ENCODE measurements at places on chromosomes 3 and 15. TPM values are rescaled to one million over a fixed set of nuclear protein-coding genes. Genes with fewer than 3 reads are reported as not detected.

GRCh38 chr15:51547656-51548055 lies 74.9 kb downstream of the DMXL2 start:
- H3K4me3 ChIP-seq: no peak overlapping the region
- H3K27me3 ChIP-seq: no peaks in the 10 kb centered on the region
- H3K27ac ChIP-seq: no peak overlapping the region

GRCh38 chr3:126064627-126065258 lies 19.2 kb downstream of the SLC41A3 start:
- H3K36me3 ChIP-seq: no peaks in the 10 kb centered on the region
- H3K27ac ChIP-seq: no peak overlapping the region
- peaks cover 11% of the 10 kb centered on the region for H3K4me1 ChIP-seq

DNA sequence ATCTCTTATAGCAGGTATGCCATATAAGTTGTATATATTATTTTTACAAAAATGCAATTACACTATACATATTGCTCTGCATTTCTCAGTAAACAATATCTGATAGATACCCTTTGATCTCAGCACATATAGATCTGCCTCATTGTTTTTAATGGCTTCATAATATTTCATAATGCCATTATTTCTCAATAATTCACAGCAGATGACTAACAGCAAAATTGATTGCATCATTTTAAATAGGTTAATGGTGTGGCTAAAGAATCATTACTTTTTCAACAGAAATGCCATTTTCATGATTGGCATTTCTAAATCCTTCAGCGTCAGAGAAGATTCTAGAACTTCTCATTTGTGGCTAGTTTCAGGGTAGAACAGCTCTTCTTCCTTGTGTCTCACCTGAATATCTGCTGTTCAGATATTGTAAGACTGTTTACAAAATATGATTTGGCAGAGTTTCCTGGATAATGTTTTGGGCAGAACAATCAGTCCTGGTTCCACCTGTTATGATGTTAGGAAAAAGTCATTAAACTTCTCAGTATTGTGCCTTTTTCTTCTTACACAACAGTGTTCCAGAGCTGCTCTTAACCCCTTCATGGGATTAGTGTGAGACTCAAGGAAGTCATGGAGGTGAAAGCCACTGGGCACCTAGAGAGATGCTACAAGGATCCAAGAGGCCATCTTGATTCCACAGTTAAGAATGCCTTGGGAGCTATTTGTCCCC lies 397.6 kb upstream of the THBS1 start:
- peaks cover 4% of the 10 kb centered on the region for H3K4me1 ChIP-seq
- no peak overlapping the region for H3K4me3 ChIP-seq
- H3K36me3 ChIP-seq: no peaks in the 10 kb centered on the region
- DNase-seq: no peak
- no peaks in the 10 kb centered on the region for H3K27me3 ChIP-seq

DNA sequence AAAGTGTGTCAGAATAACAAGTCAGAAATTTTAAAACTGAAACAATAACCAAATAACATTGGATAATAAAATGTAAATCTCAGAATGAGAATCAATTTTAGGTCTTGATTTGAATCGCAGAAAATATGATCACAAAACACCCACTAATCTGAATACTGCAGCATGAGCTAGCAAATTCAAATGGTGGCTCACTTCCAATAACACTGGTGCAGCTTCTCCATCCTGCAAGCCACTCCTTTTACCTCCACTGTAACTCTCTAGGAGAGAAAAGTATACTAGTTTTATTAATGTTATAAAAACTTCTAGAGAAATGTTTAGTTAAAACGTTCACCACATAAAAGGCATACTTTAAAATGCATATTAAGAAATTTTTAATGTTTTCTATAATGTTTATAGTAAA lies 30.4 kb downstream of the UBE3A start:
- H3K4me1 ChIP-seq: no peaks in the 10 kb centered on the region
- no peaks in the 10 kb centered on the region for H3K36me3 ChIP-seq
- no peak overlapping the region for H3K4me3 ChIP-seq
- H3K27me3 ChIP-seq: no peaks in the 10 kb centered on the region
- no peak for DNase-seq

The GOLGA6L10 gene
- total RNA-seq: 2.8 TPM

DNA sequence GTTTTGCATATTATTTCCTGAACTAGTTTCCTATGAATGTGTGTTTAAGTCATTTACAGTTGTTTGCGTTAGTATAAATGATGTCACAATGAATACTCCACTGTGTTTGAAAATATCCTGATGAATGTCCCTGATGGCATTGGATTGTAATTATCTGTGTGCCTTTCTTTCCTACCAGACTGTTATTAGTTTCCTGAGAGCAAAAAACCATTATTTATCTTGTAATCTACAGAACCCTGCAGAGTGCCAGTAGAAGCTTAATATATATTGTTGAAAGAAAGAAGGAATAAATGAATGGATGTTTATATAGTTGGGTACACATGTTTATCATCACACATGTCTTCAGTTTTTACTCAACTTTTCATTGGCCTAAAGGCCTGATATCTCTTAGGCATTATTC lies 312.6 kb downstream of the AGBL1 start:
- no peaks in the 10 kb centered on the region for H3K4me1 ChIP-seq
- H3K27me3 ChIP-seq: no peaks in the 10 kb centered on the region
- no peak for DNase-seq
- no peaks in the 10 kb centered on the region for H3K36me3 ChIP-seq
- no peak overlapping the region for H3K27ac ChIP-seq
- no peak overlapping the region for H3K4me3 ChIP-seq

The ACAN gene
- not detected for total RNA-seq

DNA sequence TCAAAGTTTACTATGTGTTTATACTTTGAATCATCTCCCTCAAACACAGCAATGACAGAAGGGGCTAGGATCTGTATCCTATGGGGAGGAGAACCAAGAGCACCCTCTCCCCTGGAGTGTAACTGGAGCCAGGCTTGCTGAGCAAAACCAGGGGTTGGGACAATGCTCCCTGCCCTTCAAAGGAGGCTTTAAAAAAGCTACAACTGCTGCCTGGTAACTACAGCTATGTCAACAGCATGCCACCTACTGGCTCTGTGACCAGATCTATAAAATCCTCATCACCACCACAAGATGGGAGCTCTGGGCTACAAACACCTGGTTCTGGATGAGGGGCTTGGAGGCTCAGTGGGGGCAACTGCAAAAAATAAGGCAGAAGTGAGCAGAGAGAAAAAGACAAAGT lies 61.9 kb downstream of the ANO10 start:
- H3K27ac ChIP-seq: no peak overlapping the region
- no peak for DNase-seq
- H3K4me3 ChIP-seq: no peak overlapping the region
- no peaks in the 10 kb centered on the region for H3K4me1 ChIP-seq
- no peaks in the 10 kb centered on the region for H3K27me3 ChIP-seq

DNA sequence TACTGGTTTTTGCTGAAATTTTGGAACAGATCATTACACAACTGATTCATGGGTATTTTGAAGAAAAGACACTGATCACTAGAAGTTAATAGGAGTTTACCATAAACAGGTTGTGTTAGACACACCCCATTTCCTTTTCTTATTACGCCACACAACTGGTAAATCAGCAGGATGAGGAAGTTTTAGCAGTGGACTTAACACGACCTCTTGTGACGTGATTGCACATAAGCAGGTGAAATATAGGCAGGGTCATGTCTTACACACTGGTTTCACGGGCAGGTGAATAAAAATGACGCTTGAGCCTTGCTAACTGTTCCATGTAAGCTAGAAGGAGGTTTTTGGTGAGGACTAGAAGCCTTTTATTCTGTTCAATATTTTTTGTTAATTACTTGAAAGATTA lies 27.1 kb upstream of the TPRG1 start:
- peak overlapping the region; percentile 68 for H3K27ac ChIP-seq
- H3K4me1 ChIP-seq: peaks cover 13% of the 10 kb centered on the region
- no peaks in the 10 kb centered on the region for H3K36me3 ChIP-seq
- H3K4me3 ChIP-seq: no peak overlapping the region
- DNase-seq: no peak

- H3K27me3 ChIP-seq: no peaks in the 10 kb centered on the region
- H3K27ac ChIP-seq: no peak overlapping the region
- H3K4me1 ChIP-seq: no peaks in the 10 kb centered on the region
- no peaks in the 10 kb centered on the region for H3K36me3 ChIP-seq
- H3K4me3 ChIP-seq: no peak overlapping the region
Measured at GRCh38 chr3:16130066-16130465, 44.4 kb upstream of the GALNT15 start.

- no peak overlapping the region for H3K4me3 ChIP-seq
- DNase-seq: no peak
- H3K4me1 ChIP-seq: no peaks in the 10 kb centered on the region
- no peaks in the 10 kb centered on the region for H3K36me3 ChIP-seq
Measured at GRCh38 chr3:67783281-67784250, 129.2 kb upstream of the SUCLG2 start.

GRCh38 chr3:63774781-63775180 lies 44.3 kb upstream of the C3orf49 start:
- DNase-seq: no peak
- H3K4me1 ChIP-seq: no peaks in the 10 kb centered on the region
- H3K36me3 ChIP-seq: no peaks in the 10 kb centered on the region
- H3K27me3 ChIP-seq: no peaks in the 10 kb centered on the region
- no peak overlapping the region for H3K27ac ChIP-seq

The TMEM212 gene
- total RNA-seq: not detected

The CD200R1L gene
- total RNA-seq: not detected

The MAP6D1 gene
- total RNA-seq: not detected

GRCh38 chr15:80250614-80251427 lies 1.2 kb downstream of the CTXND1 start:
- H3K36me3 ChIP-seq: no peaks in the 10 kb centered on the region
- H3K4me3 ChIP-seq: no peak overlapping the region
- H3K4me1 ChIP-seq: no peaks in the 10 kb centered on the region
- H3K27me3 ChIP-seq: no peaks in the 10 kb centered on the region
- DNase-seq: no peak

DNA sequence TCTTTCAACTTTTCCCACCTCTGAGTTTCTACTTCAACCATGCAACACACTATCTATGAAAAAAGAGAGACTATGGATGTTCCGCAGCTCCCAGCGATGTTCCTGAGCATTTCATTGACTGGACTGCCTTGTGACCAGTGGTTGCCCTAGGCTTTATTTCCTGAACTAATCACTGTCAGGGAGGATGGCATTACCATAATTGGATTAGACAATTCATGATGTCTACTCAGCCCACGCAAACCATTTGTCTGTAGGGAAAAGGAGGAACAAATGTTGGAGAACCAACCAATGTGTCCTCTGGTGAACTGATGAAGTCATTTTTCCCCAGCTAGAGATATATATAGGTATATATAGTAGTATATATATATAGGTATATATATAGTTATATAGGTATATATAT lies 229.3 kb upstream of the MCTP2 start:
- DNase-seq: no peak
- no peak overlapping the region for H3K4me3 ChIP-seq
- H3K27ac ChIP-seq: peak overlapping the region; percentile 51
- no peaks in the 10 kb centered on the region for H3K27me3 ChIP-seq
- H3K4me1 ChIP-seq: no peaks in the 10 kb centered on the region
- H3K36me3 ChIP-seq: no peaks in the 10 kb centered on the region

DNA sequence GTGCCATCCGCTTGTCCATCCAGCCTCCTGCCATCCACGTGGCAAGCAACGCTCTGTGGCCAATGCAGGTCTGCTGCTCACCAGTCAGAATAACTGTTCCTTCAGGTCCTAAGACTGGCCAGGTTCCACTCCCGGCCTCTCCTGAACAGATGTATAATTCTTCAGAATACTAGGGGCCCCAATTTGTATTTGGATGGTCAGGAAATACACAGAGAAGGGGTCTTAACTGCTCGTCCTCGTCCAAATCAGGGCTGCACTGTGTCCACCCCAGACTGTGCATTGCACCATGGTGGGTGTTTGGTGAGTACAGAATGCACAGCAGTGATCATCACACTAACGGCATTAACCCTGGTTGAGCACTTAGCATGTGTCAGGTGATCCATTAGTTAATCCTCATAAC lies 46.0 kb downstream of the MINAR1 start:
- no peaks in the 10 kb centered on the region for H3K36me3 ChIP-seq
- H3K4me3 ChIP-seq: no peak overlapping the region
- H3K27me3 ChIP-seq: no peaks in the 10 kb centered on the region

The ACP3 gene
- total RNA-seq: not detected

- H3K4me3 ChIP-seq: no peak overlapping the region
- H3K27me3 ChIP-seq: no peaks in the 10 kb centered on the region
- no peaks in the 10 kb centered on the region for H3K36me3 ChIP-seq
- no peaks in the 10 kb centered on the region for H3K4me1 ChIP-seq
- no peak for DNase-seq
- no peak overlapping the region for H3K27ac ChIP-seq
Measured at GRCh38 chr15:59886441-59886840, 117.7 kb upstream of the FOXB1 start.

- DNase-seq: no peak
- H3K4me3 ChIP-seq: no peak overlapping the region
- no peaks in the 10 kb centered on the region for H3K27me3 ChIP-seq
- no peaks in the 10 kb centered on the region for H3K36me3 ChIP-seq
Measured at GRCh38 chr3:133860519-133860918, 35.2 kb downstream of the RAB6B start.

GRCh38 chr3:184177331-184177731 lies 2.7 kb downstream of the AP2M1 start:
- peak overlapping the region; percentile 96 for H3K27ac ChIP-seq
- no peak for DNase-seq
- H3K4me3 ChIP-seq: no peak overlapping the region
- H3K36me3 ChIP-seq: no peaks in the 10 kb centered on the region

The GOLGA6L9 gene
- total RNA-seq: 2.6 TPM

The SCAANT1 gene
- not detected for total RNA-seq

DNA sequence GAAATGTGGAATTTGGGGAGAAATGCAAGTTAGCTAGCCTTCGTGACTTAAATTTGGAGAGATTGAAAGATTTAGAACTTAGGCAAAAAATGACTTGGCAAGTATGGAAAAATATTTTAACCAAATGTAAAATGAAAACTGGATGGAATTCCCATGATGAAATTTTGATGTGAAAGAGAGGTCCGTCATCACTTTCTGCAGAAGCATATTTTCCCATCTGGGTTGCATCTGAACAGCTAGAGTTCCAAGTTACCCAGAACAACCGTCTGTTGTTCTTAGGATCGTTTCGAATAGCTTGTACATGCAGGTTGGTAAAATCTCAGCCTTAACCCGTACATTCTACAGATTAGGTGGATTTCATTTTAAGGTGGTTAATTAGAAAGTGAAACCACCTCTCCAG lies 136.3 kb downstream of the GHSR start:
- DNase-seq: no peak
- no peak overlapping the region for H3K4me3 ChIP-seq
- H3K36me3 ChIP-seq: no peaks in the 10 kb centered on the region
- H3K27me3 ChIP-seq: no peaks in the 10 kb centered on the region
- H3K27ac ChIP-seq: peak overlapping the region; percentile 95

All from uterus (tissue), 4 donors.